ENCODE measurements at places on chromosomes 3 and 15.
A peak's percentile ranks its signal among the peaks of the same experiment; 100 is the strongest.

GRCh38 chr15:48250640-48251076, 44.6 kb downstream of the SLC12A1 start:
- DNase-seq = peak; percentile 23

- no peak for DNase-seq
These were observed 224.1 kb upstream of the IL12A start for GRCh38 chr3:159764490-159765029.

- DNase-seq = no peak
These were observed 6.3 kb downstream of the HTR3D start for GRCh38 chr3:184037816-184038215.

DNA sequence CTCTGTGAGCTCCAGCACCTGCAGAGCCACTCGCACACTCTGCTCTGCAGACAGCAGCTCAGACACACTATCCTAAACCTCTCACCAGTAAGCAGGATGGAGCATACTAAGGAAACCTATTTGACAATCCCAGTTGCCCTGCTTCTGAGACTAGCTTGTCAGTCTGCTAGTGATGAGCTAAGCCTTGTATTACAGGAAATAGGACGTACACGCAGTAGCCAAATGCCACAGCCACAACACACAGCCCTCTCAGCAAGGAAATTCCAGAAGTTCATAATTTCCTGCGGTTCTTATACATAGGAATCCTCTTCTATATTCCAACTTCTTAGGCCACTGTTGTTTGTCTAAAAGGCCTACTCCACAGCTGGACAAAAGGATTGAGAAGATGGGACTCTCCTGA, 74.5 kb downstream of the MYLK start:
- no peak for DNase-seq

DNA sequence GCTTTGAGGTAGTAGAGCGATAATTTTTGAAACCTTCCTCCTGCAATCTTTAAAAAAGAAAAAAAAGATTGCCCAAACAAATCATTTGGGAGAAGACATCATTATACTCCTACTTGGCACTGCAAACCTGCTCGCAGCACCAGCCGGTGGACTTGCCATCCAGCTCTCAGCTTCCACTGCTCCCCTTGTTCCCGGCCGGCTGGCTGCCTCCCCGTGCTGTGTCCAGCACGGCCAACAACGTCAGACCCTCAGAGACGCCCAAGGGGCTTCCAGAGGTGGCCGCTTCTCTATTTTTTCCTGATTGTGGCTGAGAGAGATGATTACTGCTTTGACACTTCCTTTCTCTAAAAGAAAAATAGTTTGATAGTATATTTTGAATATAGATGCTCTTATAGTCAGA, 3.0 kb upstream of the BFSP2 start:
- DNase-seq = no peak

GRCh38 chr15:22253676-22254408, 173.5 kb downstream of the OR4M2 start:
- DNase-seq = no peak

DNA sequence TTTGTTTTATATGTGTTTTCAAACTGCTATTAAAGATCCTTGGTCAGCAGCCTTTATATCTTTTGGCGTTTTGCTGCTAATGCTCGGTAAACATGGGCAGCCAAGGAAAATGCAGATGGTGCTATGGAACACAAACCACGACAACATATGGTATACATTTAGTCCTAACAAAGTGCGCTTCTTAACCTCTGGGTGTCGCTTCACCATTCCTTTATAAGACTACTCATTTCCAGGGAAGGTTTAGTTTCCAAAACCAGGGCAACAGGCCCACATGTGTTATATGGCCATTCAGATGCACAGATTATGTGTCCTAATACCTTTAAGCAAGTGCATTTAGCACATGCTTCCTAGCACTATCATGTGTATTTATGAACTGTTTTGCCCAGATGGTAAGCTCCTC, 14.7 kb downstream of the SHOX2 start:
- DNase-seq = peak; percentile 27

DNA sequence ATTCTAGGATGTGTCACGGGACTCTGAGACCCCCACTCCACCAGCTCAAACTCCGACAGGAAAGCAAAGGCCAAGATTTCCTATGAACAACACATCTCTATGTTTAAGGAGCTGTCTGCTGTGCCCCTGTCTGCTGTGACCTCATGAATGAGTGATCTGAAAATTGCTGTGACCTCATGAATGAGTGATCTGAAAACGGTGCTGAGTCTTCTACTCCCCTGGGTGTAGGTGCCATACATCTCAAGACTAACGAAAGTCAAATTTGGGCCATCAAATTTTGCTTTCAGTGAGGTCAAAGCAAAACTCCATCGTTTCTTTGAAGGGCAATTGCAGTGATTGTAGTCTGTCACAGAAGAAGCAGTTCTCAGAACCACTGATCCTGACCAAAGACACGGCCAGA, 24.4 kb downstream of the IL5RA start:
- DNase-seq = no peak

Data from RCC 7860 (cell line).